ENCODE measurements at places on chromosomes 11 and 22.

- DNase-seq = no peak
These were observed 6.1 kb downstream of the FJX1 start for GRCh38 chr11:35624316-35624715.

GRCh38 chr11:74072286-74072685 is 63.4 kb upstream of the UCP3 start:
- no peak for DNase-seq

- no peak for DNase-seq
These were observed 19.1 kb downstream of the APOBEC3H start for GRCh38 chr22:39115977-39116621.

DNA sequence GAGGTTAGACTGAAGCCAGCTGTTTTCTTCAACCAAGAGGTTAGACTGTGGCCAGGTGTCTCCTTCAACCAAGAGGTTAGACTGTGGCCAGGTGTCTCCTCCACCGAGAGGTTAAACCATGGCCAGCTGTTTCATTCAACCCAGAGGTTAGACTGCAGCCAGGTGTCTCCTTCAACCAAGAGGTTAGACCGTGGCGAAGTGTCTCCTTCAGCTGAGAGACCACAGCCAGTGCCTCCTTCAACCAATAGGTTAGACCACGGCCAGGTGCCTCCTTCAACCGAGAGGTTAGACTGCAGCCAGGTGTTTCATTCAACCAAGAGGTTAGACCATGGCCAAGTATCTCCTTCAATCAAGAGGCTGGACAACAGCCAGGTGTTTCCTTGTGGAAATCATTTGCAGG is 498.1 kb downstream of the TBC1D22A start:
- DNase-seq = no peak

GRCh38 chr11:109016724-109017123 is 351.9 kb downstream of the DDX10 start:
- DNase-seq = no peak

- DNase-seq = no peak
These were observed 3.0 kb upstream of the GTSE1 start for GRCh38 chr22:46293577-46294260.

DNA sequence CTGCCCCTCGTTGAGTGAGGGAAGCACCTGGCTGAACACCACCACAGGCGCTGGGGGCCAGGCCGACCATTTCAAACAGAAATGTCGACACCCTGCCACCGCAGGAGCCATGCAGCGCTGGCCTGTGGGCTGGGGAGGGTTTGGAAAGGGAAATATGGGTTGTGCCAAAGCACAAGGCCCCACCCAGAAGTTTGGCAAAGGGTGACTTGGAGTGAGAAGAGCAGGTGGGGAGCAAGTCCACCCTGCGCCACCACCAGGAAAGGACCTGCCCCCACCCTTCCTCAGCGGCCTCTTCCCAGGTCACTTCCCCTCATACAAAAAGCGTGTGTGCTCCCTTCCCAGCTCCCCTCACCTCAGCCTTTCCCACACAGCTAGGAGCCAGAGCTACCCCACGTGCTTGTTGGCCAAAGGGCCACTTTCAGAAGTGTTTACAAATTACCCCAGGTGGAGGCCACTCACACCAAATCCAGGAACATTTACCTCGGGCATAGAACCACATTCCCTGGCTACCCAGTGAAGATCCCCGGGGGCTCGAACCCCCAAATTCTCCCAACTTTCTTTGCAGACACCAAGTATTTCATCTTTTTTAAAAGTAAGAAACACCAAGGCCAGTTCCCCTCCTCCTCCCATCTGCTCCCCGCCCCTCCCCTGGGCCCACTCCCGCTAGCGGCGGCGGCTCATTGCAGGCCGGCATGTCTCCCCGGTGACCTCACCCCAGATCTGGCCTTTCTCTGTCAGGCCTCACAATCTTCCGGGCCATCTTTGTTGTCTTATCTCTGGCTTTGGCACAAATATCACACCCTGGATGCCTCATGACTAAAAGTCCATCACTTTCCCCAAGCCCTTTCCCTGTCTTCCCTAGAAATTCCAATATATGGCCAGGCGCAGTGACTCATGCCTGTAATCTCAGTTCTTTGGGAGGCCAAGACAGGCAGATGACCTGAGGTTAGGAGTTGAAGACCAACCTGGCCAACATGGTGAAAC is 20.5 kb upstream of the SCGB1A1 start:
- no peak for DNase-seq

- no peak for DNase-seq
These were observed 301.2 kb downstream of the AASDHPPT start for GRCh38 chr11:106378513-106379179.

DNA sequence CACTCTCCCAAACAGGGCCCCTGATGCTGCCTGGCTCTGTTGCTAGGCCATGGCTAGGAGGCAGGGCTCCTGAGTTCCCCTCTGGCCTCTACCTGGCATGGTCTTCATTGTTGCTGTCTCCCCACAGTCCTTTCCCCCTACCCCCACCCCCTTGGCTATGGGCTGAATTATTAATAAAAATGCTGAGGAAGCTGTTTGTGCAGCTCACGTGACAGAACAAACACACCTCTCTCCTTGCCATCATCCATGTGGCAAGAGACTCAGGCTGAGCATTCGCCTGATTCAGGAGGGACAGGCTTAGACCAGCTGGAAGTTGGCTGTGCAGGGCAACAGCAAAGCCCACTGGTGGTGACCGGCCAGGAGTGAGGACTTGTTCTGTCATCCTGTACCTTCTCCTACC is 4.2 kb upstream of the SYT7 start:
- no peak for DNase-seq

GRCh38 chr22:48180631-48181030 is 1418.2 kb downstream of the TBC1D22A start:
- no peak for DNase-seq

DNA sequence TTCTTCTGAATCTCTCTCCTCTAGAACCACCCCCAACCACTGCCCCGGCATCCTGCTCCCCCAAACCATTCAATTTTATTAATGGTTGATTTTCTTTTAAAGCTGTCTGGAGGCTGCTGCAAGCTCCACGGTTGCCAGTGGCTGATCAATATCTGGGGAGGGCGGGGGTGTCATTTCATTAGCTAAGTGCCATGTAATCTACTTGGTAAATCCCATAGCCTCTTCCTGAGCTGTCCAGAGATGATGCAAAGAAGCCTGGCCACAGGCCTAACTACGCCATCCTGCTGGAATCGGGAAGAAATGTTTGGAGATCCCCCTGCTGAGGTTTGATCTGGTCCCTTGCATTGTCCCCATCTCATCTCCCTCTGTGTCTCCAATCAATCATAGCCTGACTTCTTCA is 440.1 kb downstream of the MIAT start:
- no peak for DNase-seq

- DNase-seq = no peak
These were observed 229.2 kb downstream of the SBF2 start for GRCh38 chr11:10064828-10065227.

GRCh38 chr22:35840302-35840739 is 122.6 kb downstream of the APOL5 start:
- DNase-seq = no peak

GRCh38 chr11:45560913-45561281 is 104.5 kb downstream of the CHST1 start:
- no peak for DNase-seq

DNA sequence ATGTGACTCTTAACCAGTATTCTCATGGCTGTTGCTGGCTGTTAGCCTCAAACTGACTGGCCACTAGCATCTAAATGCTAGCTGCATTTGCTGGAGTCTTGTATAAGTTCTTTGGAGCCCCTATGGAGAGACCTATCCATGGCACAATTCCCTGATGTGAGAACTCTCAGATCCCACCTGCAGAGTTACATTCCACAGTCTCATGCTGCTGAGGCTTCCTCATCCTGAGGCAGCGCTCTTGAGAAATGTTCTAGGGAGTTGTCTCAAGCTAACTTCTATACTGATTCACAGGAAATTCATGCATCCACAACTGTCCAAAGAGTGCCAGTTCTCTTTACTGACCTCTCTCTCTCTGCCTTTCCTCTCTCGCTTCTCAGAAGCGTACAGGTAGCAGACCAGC is 218.0 kb upstream of the PITPNB start:
- DNase-seq = no peak

DNA sequence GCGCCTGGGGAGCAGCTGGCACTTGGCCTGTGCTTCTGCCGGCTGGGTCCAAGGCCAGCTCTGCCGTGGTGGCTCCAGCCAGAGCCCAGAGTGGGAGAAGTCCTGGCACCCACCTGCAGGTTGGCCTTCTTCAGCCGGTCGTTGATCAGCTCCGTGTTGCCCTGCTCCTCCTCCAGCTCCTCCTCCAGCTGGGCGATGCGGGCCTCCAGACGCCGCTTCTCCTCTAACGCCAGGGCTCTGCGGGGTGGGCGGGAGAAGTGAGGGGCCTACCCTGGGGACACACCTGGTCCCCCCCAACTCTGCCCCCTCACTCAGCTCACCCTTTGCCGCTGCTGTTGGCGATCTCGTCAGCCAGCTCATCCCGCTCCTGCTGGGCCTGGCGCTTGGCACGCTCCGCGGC is 32.6 kb downstream of the APOL1 start:
- DNase-seq = no peak

GRCh38 chr22:45263463-45264269 is 21.1 kb upstream of the UPK3A start:
- no peak for DNase-seq

DNA sequence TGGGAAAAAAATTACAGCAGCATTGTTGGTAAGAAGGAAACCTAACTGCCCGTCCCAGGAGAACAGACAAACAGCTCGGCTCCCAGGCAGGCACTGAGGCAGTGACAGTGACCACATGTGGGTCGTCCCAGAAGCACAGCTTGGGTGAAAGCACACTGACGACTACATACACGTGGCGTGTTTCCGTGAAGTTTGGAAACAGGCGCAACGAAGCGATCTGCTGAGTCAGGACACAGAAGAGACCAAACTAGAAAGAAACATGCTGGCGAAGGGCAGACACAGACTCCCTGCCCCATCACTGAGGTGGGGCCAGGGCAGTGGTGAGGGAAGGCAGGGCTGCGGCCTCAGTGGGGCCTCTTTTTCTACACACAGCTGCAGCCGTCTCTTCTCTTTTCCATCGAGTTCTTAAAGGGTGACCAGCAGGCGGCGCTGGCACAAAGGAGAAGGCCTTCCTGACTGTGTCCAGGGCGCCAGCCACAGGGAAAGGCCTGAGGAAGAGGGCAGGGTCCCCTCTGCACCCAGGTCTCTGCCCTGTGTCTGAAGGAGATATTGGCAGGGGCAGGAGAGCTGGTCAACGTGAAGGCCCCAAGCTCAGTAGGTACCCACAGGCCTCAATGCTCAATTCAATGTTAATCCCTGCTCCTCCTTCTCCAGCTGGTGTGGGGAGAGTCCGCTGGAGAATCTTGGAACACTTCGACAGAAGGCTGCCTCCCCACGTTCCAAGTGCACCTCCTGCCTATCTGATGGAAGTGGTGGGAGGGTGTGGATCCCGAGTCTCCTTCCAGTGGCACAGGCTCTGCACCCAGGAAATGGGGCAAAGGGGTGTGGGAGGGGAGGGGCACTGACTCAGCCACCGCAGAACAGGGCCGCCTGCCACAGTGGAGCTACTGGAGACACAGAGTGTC is 19.9 kb downstream of the CARS1 start:
- DNase-seq = peak; percentile 41

DNA sequence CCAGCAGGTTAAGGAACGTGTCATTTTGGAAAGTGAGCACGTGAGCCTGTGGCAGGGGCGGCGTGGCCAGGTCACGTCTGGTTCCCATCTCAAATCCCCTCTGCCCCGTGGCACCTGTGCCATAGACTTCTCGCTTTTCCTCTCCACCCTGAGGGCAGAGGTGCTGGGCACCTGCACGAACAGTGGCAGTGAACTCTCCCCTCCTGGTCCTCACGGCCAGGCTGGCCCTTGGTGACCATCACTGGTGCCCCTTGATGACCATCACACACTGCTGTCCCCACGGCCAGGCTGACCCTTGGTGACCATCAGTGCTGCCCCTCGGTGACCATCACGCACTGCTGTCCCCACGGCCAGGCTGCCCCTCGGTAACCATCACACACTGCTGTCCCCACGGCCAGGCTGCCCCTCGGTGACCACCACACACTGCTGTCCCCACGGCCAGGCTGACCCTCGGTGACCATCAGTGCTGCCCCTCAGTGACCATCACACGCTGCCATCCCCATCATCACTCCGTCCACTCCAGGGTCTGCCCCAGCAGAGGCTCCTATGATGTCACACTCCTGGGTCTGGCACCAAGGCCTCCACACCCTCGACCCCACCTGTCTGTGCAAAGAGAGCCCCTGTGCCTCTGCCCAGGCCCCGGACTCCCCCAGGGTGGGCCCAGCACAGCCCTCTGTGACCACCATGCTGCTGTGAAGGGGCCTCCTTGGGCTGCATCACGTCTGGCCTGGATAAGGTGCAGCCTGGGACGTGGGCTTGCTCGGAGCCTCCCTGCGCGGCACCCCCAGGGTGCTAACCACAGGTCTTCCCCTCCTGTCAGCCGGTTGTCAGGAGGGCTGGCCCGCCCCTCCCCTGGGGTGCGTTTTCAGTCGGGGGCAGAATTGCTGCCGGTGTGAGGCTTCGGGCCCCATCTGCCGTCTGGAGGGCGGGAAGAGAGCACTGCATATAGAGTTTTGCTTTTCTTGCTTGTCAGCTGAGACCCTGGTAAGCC is 738.6 kb downstream of the BRD1 start:
- DNase-seq = no peak

DNA sequence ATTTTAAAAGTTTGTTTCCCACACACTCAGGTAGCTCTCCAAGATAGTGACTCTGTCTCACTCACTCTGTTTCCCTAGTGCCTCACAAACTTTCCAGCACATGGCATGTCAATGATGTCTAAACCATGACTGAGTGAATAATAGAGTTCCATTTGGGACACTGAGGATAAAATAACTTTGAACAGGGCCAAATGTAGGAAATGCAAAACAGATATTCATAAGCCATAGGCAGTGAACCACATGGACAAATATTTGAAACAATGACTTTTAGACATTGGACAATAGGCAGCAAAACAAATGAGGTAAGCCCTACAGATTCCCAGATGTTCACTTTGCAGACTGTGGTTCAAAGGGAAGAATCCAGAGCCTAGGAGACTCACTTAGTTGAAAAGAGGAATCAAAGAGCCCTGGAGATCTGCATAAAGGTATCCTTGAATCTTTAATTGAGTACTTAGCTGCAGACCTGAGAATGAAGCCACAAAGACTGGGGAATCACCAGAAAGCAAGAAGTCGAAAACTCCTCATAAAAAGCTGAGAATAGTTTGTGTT is 173.3 kb downstream of the FAM76B start:
- no peak for DNase-seq

GRCh38 chr11:18309691-18310090 is 12.2 kb downstream of the HPS5 start:
- no peak for DNase-seq
